ENCODE measurements at places on chromosomes 3 and 15.

- no peak for DNase-seq
Measured at GRCh38 chr3:15368561-15369135, 36.3 kb upstream of the SH3BP5 start.

DNA sequence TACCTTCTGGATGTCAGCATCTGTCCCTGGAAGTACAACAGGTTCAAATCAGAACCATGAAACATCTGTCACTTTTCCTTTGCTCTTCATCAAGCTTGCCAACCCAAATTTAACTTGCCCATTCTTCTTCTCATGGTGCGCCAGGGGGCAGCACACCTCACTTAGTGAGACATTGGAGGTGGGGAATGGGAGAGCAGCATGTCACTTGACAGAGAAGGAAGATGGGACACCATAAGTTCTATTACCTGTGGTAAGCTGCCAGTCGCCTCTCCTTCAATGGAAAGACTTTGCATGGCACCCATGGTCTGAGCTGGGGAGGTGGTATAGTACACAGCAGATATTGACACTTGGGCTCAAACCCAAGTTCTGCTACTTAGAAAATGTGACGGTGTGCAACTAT, 2.9 kb downstream of the SCN5A start:
- DNase-seq = no peak

GRCh38 chr3:192802957-192803899, 75.9 kb upstream of the FGF12 start:
- DNase-seq = peak; percentile 47

DNA sequence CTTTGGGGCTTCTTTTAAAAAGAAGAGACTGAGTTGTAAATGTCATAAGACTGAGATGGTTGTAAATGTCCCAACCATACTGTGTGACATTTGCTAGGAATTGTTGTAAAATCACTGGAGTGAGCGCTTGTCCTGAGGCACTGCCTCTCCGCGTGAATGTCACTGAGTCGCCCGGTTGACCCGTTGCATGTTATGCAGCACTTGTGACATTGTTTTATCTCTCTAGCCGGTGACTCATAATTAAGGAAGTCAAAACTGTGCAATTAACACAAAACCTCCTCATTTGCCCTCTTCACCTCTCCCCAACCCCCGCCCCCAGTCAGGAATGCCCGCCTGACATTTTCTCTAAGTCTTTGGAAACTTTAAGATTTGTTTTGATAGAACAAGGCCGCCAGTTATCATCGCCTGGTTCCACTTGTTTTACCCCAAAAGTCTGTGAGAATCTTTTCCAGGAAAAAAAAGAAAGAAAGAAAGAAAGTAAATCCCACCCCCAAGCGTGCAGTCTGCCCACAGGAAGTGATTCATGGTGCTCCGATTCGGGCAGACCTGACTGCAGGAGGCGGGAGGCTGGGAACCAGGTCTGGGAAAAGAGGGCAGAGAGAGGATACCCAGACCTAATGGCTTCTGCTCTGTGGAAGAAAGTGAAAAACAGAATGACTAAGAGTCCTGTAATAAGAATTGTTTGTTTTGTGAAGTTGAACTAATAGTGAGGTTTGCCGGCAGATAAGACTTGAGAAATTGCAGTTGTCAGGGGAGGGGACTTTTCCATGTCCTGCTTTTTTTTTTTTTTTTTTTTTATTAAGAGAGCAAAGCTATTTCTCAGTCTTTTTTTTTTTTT, 84.8 kb downstream of the SMAD3 start:
- no peak for DNase-seq

GRCh38 chr3:124438813-124439212, 291.4 kb upstream of the UMPS start:
- no peak for DNase-seq

DNA sequence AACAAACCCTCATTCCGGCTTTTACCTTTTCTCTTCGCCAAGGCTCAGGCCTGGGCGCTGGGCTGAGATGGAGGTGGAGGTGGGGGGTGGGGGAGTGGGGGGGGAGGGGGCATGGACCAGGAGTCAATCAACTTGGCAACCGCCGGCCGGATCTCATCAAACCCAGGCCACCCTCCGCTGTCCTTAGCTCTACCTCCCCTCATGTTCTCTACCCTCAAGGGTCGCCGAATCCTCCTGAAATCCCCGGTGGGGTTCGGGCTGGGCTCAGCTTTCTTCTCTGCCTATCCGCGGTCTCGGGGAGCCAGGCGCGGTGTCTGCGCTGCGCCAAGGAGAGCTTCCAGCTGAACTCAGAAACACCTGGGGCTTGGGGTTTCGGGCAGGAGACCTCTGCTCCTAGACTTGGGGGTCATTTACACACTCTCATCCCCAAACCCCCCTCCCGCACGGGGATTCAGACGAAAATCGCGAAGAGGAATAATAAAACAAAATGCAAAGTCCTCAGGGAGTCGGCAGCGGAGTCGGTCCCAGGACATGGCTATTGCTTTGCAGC, 2.5 kb downstream of the ONECUT1 start:
- DNase-seq = peak; percentile 44

DNA sequence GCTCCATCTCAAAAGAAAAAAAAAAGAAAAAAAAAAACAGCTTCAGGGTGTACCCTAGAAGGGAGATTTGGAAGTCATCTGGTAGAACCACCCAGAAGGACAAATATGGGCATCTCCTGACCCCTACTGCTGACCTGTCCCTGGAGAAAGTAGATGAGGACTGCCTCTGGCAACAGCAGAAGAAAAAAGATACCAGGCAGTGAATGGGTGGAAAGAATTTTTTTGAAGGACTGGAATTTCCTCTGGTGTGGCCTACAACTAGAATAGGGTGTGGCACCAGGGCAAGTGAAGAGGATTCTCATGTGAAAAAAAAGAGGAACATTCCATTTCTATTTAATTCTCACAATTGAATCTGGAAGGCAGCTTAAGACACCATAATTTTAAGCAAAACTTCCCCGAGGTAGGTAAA, 3.1 kb downstream of the ANXA2 start:
- DNase-seq = no peak

DNA sequence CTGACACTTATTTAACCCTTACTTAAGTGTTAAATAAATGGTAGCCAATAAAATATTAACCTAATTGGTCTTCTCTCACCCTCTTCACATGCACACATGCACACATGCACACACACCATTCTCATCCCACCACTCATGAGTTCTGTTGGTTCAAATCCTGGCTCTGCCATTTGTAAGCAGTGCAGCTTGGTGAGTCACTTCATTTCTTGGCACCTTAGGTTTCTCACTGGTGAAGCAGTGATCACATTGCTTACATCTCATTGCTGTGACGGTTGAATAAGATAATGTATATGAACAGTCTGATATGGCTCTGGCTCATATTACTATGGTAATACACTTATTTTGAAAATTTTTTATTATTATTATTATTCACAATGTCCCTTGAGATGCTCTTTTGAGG, 33.8 kb downstream of the RIOX2 start:
- no peak for DNase-seq

DNA sequence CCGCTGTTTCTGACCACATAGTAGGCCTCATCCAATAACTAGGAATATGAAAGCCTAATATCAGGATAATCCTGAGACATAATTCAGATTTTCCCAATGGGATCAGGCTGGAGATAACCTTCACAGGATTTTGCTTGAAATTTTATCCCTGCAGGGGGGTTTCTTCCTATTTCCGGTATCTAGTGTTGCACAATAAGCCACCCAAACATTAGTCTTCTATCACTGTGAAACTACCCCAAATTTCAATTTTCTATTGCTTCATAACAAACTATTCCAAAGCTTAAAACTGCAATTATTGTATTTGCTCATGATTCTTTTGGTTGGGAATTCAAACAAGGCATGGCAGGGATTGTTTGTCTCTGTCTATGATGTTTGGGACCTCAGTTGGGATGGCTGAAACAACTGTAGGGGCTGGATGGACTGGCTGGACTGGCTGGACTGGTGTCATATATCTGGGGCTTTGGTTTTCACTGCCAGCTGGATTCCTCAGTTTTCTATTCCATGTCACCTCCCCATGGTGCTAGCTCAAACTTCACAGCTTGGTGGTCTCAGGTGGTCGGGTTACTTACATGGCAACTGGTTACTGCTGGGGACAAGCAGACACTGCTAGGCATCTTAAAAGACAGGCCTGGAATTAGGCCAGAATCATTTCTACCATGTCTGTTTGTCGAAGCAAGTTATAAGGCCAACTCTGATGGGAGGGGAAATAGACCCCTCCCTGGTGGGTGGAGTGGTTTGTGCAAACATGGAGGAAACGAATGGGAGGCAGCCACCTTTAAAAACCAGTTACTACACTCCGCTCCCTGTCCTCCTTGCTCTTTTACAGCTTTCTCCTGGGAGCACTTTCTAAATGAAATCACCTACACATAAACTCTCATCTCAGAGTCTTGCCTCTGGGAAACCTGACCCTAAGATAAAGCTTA, 88.2 kb upstream of the STT3B start:
- DNase-seq = no peak

DNA sequence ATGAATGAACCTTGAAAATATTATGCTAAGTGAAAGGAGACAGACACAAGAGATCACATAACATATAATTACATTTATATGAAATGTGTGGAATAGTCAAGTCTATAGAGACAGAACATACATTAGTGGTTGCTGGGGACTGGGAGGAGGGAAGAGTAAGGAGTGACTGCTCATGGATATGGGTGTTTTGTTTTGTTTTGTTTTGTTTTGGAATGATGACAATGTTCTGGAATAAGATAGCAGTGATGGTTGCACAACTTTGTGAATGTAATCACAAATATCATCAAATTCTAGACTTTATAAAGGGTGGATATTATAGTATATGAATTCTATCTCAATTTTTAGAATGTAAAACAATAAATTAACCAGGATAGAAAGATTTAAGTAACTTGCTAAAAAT, 57.4 kb upstream of the PHLDB2 start:
- DNase-seq = no peak

DNA sequence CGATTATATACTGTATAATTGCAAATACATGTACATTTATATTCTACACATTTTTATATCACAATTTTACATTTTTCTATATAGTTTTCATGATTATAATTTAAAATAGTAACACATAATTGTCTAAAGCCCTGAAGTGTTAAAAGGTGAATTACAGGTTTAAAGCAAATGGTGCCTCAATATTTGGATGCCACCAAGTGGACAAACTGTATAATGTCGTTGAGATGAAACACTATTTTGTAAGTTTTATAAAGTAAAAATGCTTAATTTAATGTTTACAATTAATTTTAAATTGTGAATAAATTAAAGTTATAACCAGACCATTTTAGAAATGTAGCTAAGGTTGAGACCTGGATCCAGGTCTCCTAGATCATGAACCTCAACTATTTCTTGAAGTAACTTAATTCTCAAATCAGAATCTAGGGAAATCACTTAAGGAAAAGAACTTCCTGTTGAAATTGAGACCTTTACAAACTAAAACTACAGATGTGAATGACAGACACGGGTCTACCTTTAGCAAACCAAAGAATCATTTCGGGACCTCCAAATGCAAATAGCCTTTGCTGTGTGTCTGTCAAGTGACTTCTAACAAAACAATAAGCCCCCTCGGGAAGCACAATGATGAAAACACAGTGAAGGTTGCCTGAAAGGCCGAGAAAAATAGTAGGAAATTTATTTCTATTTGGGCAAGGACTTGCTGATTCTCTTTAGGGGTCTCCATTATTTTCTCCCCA, 37.8 kb downstream of the EHHADH start:
- no peak for DNase-seq

GRCh38 chr3:34376691-34377090, 578.3 kb downstream of the PDCD6IP start:
- no peak for DNase-seq

GRCh38 chr3:109864452-109864851, 527.1 kb upstream of the DPPA4 start:
- DNase-seq = no peak

- no peak for DNase-seq
Measured at GRCh38 chr3:151386056-151386455, 1.5 kb upstream of the P2RY12 start.

DNA sequence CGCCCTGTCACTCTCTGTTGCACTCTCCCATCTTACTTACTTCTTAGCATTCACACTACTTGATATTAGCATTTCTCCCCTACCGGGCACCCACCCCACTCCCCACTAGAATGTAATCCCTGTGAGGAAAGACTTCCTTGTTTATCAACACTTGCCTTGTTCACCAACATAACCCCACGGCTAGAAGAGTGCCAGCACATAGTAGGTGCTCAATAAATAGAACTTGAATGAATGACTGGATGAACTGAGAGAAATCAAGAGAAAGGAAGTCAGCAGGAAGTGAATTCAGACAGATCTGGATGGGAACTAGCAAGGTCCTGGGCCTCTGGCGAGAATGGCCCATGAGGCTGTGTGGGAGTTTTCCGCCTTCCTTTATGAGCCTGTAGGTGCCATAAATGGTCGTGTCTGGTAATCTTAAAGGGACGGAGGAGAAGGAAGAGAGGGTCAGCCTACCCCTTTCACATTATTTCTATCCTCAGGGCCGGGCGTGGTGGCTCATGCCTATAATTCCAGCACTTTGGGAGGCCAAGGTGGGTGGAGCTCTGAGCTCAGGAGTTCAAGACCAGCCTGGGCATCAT, 42.4 kb upstream of the HERC1 start:
- DNase-seq = no peak

DNA sequence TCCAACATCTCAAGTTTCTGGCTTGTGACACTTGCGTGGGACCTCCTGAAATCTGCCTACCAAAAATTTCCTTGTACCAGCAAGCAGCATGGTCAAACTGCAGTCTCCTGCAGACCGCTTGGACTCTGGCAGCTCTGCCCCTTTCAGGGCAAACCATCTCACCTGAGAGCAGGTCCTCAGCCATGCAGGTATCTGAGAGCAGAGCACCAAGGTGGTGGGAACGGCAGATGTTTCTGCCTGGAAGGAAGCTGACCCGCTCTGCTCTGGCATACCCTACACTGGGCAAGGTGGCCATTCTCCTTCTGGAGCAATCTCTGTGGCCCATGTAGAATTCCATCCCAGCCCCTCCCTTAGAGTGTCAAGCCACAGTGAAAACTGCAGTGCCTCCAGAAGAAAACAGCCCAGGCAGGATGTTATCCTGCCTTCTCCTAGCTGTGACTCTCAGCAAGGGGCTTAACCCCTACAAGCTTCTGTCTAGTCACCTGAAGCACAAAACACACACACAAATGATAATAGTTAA, 21.6 kb downstream of the MESD start:
- DNase-seq = no peak

DNA sequence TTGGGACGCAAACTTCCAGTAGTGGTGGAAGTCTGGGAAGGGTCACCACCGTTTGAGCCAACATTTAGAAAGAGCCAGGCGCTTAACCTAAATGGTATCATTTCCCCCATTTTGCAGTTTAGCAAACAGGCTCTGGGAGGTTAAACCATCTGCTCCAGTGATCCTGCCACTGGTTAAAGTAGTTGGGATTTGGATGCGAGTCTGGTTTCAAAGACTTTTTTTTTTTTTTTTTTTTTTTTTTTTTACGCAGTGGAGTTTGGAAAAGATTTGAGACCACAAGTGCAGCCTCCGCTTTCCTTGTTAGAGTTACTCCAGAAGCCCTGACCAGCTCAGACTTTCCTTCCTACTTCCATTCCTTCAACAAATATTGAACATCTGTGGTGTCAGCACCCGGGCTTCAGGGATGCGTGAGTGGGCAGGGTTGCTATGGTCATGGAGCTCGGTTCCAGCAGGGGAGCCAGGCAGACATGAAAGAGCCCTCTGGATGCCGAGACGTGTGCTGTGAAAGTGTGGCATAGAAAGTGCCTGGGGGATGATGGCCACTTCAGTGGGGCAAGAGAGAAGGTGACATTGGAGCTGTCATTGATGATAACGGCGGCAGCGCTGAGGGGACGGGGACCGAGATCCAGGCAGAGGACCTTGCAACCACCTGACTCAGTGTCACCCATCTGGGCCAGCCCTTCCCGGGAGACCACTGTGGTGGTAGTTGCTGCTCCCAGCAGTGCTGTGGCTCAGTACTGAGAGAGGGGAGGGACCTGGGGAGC, 1.1 kb upstream of the RNU6-1 start:
- peak; percentile 54 for DNase-seq

Data from B cell (primary cell).